Hepatocyte (in vitro differentiated cells): ENCODE measurements at places on chromosomes 16 and 17. TPM values are rescaled to one million over a fixed set of nuclear protein-coding genes. Genes with fewer than 3 reads are reported as not detected.

DNA sequence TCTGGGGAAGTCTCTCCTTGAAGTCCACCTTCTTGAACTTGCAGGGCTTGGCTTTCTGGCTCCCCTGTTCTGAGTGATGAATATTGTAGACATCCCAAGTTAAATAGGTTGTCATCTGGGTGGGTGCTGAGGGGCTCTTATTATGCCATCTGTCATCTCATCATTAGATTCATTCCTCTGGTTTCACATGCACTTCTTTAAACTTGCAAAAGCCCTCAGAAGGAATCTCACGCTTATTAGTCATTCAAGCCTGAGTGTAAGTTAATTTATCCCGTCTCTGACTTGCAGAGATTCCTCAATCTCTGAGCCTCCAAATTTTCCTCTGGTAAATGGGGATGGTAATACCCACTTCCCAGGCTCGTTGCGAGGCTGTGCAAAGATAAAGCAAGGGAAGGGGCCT lies 5.7 kb downstream of the MGAT5B start:
- H3K4me1 ChIP-seq: no peaks in the 10 kb centered on the region
- no peak overlapping the region for H3K27ac ChIP-seq
- no peak overlapping the region for H3K4me3 ChIP-seq

The MRC2 gene
- 121 and 123 TPM in 2 replicates for polyA plus RNA-seq

- no peak overlapping the region for H3K4me3 ChIP-seq
- no peaks in the 10 kb centered on the region for H3K36me3 ChIP-seq
- peaks cover 3% of the 10 kb centered on the region for H3K27me3 ChIP-seq
Observed at GRCh38 chr16:23278031-23278430, 24.1 kb upstream of the SCNN1B start.

- H3K27ac ChIP-seq: no peak overlapping the region
- H3K4me3 ChIP-seq: no peak overlapping the region
- no peaks in the 10 kb centered on the region for H3K36me3 ChIP-seq
Observed at GRCh38 chr17:9230861-9231260, 209.6 kb downstream of the NTN1 start.

- DNase-seq: no peak
- no peaks in the 10 kb centered on the region for H3K36me3 ChIP-seq
- no peaks in the 10 kb centered on the region for H3K27me3 ChIP-seq
- H3K4me1 ChIP-seq: peaks cover 4% of the 10 kb centered on the region
Observed at GRCh38 chr16:14511800-14512135, 118.3 kb downstream of the PARN start.

DNA sequence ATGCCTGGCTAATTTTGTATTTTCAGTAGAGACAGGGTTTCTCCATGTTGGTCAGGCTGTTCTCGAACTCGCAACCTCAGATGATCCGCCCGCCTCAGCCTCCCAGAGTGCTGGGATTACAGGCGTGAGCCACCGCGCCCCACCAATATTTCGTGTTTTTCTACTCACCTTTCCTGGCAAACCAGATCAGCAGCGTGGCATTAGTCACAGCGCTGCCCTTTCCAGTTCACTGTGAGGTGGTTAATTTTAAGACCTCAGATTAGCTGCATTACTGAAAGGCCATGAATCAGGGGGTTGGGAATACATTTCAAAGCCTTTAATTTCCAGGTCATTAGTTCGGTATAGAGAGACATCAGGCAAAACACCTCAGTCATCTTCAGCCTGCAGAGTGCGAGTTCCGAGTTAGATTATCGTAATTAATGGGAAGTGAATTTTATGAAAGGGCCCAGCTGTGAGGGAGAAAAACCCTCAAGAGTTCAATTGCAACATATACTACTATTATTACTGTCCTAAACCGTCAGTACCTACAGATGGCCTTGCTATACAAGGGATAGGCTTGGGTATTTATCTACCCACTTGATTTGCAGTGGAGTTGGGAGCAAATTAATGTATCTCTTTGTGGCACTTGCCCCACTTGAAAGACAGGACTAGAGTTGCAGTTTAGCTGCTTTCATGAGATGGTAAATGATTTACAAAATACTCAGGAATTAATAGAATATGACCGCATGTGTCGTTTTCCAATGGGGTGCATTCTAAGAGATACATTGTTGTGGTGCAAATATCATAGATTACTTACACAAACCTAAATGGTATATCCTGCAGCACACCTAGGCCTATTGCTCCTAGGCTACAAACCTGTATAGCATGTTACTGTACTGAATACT lies 2.1 kb upstream of the USP32 start:
- no peaks in the 10 kb centered on the region for H3K27me3 ChIP-seq
- DNase-seq: no peak
- no peak overlapping the region for H3K27ac ChIP-seq
- H3K4me3 ChIP-seq: no peak overlapping the region
- peaks cover 15% of the 10 kb centered on the region for H3K4me1 ChIP-seq

The KRT24 gene
- polyA plus RNA-seq: 4.5 and 5.8 TPM in 2 replicates

DNA sequence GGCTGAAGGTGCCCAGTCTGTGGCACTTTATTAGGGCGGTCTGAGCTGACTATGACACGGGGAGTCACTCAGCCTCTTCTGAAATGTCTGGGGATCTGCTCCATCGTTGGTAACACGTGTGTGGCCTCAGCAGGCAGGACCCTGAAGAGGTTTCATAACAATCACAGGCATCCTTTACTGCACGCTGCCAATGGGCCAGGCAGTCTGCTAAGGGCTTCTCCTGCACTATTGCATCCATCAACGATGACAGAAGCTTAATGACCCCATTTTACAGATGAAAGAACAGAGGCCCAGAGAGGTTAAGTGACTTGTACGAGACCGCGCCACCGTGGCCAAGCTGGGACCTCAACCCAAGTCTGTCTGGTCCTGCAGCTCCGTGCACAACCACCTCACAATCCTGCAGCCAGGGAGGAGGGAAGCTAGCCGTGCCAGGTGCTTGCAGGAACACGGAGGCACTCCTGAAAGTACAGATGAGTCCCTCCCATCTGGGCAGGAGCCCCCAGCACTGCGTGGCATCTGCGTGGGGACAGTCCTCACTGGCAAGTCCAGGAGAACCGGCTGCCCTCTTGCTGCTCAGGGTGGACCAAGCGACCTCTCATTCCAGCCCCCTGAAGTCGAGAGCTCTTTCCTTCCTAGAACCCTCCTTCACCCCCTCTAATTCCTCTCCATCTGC lies 40.0 kb downstream of the RPH3AL start:
- H3K4me1 ChIP-seq: no peaks in the 10 kb centered on the region
- no peak overlapping the region for H3K4me3 ChIP-seq
- no peaks in the 10 kb centered on the region for H3K36me3 ChIP-seq
- no peak for DNase-seq
- H3K27me3 ChIP-seq: no peaks in the 10 kb centered on the region
- H3K27ac ChIP-seq: no peak overlapping the region

GRCh38 chr16:56350491-56351405 lies 74.6 kb downstream of the AMFR start:
- no peak overlapping the region for H3K4me3 ChIP-seq
- H3K4me1 ChIP-seq: peaks cover 2% of the 10 kb centered on the region
- H3K27me3 ChIP-seq: no peaks in the 10 kb centered on the region
- DNase-seq: no peak
- H3K36me3 ChIP-seq: no peaks in the 10 kb centered on the region

- no peak for DNase-seq
Observed at GRCh38 chr16:51267681-51268080, 116.6 kb upstream of the SALL1 start.

DNA sequence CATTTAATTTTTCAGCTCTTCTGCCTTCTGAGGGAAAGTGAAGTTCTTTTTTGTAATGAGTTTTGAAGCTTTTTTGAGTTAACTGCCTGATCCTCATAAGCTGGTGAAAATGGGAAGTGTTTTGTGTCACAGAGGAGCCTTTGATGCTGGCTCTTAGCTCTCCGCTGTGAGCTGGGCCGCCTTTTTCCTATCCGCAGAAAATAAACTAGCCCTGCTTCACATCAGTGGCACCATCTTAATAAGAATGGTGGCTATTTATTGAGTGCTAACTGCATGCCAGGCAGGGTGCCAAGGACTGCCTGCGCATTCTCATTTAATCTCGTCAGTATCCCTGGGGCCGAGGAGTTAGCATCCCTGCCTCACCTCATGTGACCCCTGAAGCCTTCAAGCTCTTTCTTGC lies 309.0 kb downstream of the CPPED1 start:
- H3K4me3 ChIP-seq: no peak overlapping the region
- no peaks in the 10 kb centered on the region for H3K36me3 ChIP-seq
- no peak overlapping the region for H3K27ac ChIP-seq
- no peaks in the 10 kb centered on the region for H3K27me3 ChIP-seq

- H3K4me1 ChIP-seq: peaks cover 7% of the 10 kb centered on the region
- H3K36me3 ChIP-seq: no peaks in the 10 kb centered on the region
- no peak overlapping the region for H3K27ac ChIP-seq
- no peak overlapping the region for H3K4me3 ChIP-seq
- DNase-seq: no peak
Observed at GRCh38 chr17:60147553-60148223, 2.1 kb upstream of the CA4 start.

DNA sequence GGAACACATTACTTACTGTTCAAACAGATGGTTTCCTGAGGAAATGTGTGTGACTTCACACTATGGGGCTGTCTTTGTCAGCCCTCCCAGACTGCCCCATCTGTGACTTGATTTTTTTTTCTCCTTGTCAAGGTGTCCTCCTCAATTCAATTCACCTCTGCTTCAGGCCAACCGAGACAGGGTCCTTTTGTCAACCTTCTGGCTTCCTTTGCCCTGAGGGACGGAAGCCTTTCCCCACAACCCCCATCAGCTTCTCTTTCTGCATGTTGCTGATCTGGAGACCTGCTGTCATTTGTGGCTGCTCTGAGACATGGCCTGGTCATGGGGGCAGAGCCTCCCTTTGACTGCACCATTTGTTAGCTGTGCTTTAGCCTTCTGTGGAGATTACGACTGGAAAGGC lies 21.3 kb upstream of the RGS9 start:
- H3K27me3 ChIP-seq: no peaks in the 10 kb centered on the region
- H3K4me1 ChIP-seq: no peaks in the 10 kb centered on the region
- no peak overlapping the region for H3K27ac ChIP-seq
- no peaks in the 10 kb centered on the region for H3K36me3 ChIP-seq
- DNase-seq: no peak

The DNAAF1 gene
- 0.12 and 0.31 TPM in 2 replicates for polyA plus RNA-seq
